Esophagus squamous epithelium (tissue), 5 donors: ENCODE measurements at places on chromosomes 5 and 9. TPM values are rescaled to one million over a fixed set of nuclear protein-coding genes. Genes with fewer than 3 reads are reported as not detected.

Gene PCDHA7
- not detected for total RNA-seq

DNA sequence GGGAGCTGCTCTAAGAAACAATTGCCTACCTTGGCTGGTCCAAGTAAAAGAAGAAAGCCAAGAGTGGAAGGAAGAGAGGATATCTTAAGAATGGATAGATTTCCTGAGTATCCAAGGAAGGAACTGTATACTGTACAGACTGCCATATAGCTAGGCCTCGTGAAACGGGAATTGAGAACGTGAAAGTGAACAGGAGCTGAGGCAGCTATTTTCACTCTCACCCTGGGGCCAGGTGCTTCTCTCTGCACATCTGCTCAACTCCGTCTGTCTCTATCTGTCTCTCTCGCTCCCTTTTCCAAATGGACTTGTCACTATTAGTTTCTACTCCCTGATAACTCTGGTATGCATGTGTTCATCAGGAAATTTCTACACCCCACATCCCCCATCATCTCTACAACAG lies 35.9 kb upstream of the TESK1 start:
- no peaks in the 10 kb centered on the region for H3K36me3 ChIP-seq
- no peak for DNase-seq
- H3K4me1 ChIP-seq = peaks cover 12% of the 10 kb centered on the region
- H3K27me3 ChIP-seq = no peaks in the 10 kb centered on the region
- no peak overlapping the region for H3K4me3 ChIP-seq

DNA sequence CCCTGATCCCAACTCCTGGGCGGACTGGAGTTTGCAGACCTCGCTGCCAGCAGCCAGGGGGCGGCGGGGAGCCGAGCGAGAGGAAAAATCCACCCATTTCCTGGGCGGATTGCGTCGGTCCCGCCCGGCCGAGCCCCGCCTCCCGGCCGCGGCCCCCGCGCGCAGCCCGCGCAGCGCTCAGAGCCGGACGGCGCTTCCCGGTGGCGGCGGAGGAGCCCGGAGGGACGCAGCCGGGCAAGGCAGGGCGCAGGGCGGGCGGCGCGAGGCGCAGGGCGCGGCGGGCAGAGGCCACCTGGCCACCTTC lies at the start of gene OLFM1:
Gene OLFM1, plus strand, starts transcription at position 180 of the 304 bp plus-strand sequence. CDS start 322 bp downstream, outside the sequence.
- H3K27me3 ChIP-seq = peaks cover 87% of the 10 kb centered on the region
- no peaks in the 10 kb centered on the region for H3K36me3 ChIP-seq
- DNase-seq = no peak
- H3K27ac ChIP-seq = peak within 1 kb of the TSS; percentile 54

DNA sequence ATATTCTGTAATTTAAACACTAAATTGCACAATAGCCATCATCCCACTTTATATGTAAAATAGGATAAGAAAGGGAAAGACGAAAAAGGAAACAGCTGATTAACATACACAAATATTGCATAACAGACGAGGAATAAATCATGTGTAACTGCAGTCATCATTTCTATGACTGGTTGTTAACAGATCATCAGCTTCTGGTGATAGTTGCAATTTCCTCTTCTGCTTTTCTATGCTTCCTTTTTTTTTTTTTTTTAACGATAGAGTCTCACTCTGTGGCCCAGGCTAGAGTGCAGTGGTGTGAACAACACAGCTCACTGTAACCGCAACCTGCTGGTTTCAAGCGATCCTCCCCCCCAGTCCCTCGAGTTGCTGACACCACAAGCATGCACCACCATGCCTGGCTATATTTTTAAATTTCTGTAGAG lies 22.5 kb upstream of the JAKMIP2 start:
- H3K27ac ChIP-seq = no peak overlapping the region
- no peaks in the 10 kb centered on the region for H3K27me3 ChIP-seq
- H3K4me3 ChIP-seq = no peak overlapping the region
- peaks cover 6% of the 10 kb centered on the region for H3K4me1 ChIP-seq
- no peaks in the 10 kb centered on the region for H3K36me3 ChIP-seq

- H3K27ac ChIP-seq = no peak overlapping the region
- no peak for DNase-seq
- no peaks in the 10 kb centered on the region for H3K4me1 ChIP-seq
Measured at GRCh38 chr9:14485366-14485765, 171.4 kb upstream of the NFIB start.

Gene RASGRF2
- 3.2 TPM for total RNA-seq

Gene CDKN2B
- total RNA-seq = 150 TPM

Gene ZNF169
- total RNA-seq = 4.0 TPM

Gene ARL14EPL
- total RNA-seq = not detected
